ENCODE measurements at places on chromosomes 2 and 18.

DNA sequence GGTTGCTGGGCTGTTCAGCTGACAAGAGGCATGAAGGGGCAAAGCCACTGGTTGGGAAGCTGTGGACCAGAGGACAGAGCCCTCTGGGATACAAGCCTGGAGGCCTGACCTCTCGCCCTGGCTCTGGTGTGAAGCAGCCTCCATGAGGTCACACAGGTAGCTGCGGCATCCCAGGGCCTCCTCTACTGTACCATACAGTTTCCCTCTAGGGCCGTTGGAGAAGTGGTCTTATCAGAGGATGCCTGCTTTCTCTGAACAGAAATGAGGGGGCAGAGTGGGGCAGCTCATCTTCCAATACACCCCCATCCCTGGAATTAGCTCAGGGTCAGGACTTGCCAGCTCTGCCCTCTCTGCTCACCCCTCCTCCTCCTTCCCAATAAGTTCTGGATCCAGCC, 135.1 kb upstream of the SMAD2 start:
- no peak for DNase-seq

DNA sequence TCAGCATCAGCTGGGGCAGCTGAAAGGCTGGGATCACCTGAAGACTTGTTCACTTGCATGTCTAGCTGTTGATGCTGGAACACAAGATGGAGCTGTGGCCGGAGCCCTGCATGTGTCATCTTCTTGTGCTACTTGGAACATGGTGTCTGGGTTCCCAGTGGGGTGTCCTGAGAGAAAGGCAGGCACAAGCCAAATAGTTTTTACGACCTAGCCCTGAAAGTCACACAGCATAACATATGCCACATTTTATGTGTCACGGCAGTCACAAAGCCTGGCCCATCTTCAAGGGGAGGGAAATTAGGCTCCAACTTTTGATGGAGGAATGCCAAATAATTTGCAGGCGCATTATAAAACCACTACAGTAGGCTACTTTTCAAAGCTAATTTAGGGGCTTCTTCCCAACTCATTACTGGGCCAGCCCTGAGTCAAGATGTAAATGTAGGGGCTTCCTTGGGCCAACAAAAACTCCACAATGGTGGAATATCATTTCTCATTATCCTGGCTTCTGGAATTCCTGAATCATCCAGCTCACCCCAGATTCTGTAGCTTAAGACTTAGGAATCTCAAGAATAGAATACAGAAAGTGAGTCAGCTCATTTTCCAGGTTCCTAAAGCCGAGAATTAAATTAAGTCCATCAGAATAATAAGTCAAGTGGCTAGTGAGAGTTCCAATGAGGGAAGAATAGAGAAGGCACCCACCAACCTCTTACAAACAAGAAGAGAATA, 543.0 kb downstream of the TNS1 start:
- no peak for DNase-seq

DNA sequence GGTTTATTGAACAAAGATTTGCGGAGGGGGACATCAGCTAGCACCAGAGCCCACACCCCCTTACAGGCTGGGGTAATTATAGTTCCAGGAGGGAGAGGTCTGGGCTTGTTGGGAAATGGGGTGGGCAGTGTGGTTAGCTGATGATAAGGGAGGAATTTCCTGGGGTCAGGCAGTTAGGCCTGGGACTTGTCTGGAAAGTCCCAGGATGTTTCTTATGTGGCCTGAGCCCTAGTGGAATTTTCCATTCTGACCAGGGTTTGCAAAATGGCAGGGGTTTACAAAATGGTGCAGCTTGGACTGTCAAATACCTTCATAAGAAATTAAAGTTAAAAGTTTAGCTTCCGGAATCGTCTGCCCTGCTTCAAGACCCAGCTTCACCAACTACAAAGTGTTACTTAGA, 199.1 kb downstream of the FBXO15 start:
- DNase-seq, result no peak

DNA sequence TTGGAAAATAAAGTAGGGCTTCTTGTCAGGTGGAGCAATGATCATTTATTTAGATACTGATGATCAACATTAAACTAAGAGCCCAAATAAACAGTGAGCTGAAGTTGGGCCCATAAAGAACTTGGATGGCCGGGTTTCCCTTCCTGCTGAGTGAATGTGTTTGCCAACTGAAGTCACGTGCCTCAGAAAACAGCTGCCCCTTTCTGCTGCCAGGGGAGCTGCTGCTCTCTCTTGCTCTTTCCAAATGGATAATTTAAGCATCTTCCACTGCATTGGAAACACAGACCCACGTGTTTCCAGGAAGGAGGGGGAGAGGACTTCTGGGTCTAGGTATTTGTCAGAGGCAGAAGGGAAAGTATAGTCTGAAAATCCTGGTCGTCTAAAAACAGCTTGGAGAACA, 22.9 kb upstream of the NCKAP5 start:
- DNase-seq, result no peak

- DNase-seq, result no peak
Measured at GRCh38 chr2:128441341-128442052, 122.8 kb upstream of the HS6ST1 start.

Data from GM10248 (cell line).